Activated CD4-positive, alpha-beta T cell treated with anti-CD3 and anti-CD28 coated beads, Interleukin-2, amount 50 U/mL, for 48 hours (primary cell): ENCODE measurements at places on chromosomes 5 and 9.

- no peak for DNase-seq
These were observed 171.6 kb downstream of the PAX5 start for GRCh38 chr9:36862206-36863145.

DNA sequence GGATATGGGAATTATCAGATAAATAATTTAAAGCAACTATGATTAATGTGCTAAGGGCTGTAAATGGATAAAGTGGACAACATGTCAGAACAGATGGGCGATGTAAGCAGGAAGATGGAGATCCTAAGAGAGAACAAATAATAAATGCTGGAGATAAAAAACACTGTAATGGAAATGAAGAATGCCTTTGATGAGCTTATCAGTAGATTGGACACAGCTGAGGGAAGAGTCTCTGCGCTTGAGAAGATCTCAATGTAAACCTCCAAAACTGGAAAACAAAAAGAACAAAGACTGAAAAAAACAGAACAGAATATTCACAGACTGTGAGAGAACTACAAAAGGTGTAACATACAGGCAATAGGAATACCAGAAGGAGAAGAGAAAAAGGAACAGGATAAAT lies 102.5 kb downstream of the ANKRD55 start:
- no peak for DNase-seq

- no peak for DNase-seq
These were observed 434.4 kb upstream of the BRINP1 start for GRCh38 chr9:119803679-119804078.

GRCh38 chr9:11103525-11103924 lies 490.7 kb upstream of the PTPRD start:
- no peak for DNase-seq

GRCh38 chr5:141434006-141434405 lies 3.7 kb downstream of the PCDHGA12 start:
- DNase-seq, result no peak

GRCh38 chr5:169088028-169088725 lies 212.8 kb downstream of the SLIT3 start:
- no peak for DNase-seq

GRCh38 chr5:103472265-103472664 lies 90.3 kb downstream of the NUDT12 start:
- no peak for DNase-seq

DNA sequence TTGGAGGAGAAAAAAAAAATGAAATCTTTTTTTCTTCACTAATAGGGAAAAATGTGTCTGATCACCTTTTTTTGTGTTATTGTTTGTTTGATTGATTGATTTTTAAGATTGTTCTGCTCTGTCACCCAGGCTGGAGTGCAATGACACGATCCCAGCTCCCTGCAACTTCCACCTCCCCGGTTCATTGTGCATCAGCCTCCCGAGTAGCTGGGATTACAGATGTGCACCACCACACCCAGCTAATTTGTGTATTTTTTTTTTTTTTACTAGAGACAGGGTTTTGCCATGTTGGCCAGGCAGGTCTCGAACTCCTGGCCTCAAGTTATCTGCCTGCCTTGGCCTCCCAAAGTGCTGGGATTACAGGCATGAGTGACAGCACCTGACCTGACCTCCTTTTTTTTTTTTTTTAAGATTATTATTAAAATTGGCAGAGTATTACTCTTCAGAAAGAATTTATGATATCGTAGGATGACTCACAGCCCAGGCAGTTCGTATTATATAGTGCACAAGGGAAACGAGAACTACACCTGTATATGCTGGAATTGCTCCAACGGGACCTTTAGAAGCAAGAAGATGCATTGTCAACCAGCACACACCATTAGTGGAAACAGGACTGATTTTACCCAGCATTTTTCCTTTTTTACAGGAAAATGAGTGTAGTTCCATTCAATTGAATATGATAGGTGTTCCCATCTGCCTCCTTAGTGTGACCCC lies 27.7 kb downstream of the FUBP3 start:
- DNase-seq, result no peak

DNA sequence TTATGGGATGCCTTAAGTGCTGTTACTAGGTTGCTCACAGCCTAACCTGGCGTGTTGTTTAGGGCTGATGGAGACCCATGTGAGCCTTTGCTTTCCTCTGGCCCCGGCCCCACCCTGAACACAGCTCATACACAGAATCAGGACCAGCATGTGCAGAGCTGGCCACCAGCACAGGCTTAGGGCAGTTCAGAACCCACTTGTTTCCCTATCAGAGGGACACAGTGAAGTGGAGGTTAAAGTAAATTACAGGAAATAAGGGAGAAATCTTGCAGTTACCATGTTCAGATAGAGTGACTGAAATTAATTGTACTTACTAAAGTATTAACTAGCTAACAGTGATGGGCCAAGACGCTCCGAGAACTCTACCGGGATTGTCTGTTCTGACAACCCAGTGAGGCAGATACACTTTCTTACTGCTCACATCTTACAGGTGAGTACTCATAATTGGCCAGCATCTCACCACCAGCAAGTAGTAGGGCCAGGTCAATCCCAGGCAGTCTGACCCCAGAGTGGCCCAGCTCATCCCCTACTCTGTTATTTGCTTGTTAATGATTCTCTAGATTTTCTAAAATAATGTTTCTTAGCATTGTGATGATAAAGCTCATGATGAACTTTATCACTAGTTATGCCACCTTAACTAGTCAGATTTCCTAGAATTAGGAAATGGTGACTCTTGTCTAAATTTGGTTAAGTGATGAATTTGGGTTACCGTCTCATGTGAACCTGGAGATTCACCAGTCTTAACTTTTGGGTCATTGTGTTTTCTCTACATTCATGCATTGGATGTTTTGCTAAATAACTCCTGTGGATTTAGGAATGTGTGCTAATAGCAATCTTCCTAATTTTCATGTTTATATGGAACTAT lies 15.4 kb downstream of the CCT5 start:
- DNase-seq, result no peak

GRCh38 chr5:40271476-40271875 lies 408.2 kb upstream of the PTGER4 start:
- no peak for DNase-seq

- no peak for DNase-seq
These were observed 176.7 kb downstream of the PRDM9 start for GRCh38 chr5:23684103-23684502.

DNA sequence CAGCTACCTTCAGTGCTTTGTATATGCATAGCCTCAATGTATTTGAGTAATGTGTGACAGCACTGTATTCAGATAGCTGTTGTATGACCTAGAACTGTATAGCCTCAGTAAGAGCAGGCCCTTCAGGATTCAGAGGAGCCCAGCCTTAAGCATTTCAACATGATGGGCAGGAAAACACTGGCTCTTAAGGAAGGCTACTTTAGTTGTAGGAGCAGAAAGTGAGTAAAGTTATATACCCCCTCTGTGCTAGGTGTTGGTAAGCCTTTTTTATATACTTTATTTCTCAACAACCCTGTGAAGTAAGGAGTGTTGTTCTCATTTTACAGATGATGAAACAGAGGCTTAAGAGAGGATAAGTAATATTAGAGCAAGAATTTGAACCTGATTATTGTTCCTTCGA lies 1.5 kb upstream of the GPR21 start:
- no peak for DNase-seq

DNA sequence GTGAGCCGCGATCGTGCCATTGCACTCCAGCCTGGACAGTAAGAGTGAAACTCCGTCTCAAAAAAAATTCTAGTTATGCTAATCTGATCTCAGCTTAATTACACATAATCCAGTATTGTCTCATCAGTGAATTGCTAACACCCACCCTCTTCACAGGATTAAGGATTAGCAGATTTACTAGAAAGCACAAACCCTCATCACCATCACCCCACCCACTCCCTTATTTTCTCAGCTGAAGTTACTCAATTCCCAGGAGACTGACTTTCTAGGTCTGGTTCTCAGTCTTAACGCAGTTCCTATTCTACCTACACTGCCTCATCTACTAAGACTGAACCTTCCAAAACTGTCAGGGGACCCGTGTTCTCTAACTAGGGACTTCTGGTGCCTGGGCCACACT lies 9.0 kb downstream of the TOR1B start:
- DNase-seq, result no peak

- DNase-seq, result no peak
These were observed 18.0 kb upstream of the CORO2A start for GRCh38 chr9:98210435-98210834.
